ENCODE measurements at places on chromosomes 2 and 18. TPM values are rescaled to one million over a fixed set of nuclear protein-coding genes. Genes with fewer than 3 reads are reported as not detected.
A peak's percentile ranks its signal among the peaks of the same experiment; 100 is the strongest.

DNA sequence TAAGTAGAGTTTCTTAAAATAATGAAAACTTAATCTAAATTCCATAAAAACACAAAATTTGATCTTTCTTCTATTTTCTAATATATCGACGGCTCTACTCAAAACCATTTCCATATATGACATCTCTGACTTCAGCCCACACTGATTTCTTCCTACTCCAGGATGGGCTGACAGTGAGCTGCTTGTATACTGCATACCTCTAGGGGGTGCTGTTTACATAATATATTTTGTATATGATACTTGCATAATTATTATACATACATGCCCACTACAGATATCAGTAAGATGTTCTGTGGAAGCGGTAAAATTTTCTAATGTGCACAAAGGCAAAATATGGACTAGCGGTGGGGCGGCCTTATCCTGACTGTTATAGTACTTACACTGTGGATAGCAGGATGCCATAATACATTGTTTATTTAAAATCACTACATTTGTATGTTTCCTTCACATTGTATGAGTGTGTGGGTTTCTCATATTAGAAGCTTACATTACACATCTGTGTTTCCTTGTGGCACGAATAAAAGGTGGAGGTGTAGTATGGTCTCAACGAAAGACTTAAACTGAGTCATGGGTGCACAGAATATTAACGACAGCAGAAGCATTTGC is 66.1 kb upstream of the NXPH2 start:
- peak; percentile 29 for DNase-seq

DNA sequence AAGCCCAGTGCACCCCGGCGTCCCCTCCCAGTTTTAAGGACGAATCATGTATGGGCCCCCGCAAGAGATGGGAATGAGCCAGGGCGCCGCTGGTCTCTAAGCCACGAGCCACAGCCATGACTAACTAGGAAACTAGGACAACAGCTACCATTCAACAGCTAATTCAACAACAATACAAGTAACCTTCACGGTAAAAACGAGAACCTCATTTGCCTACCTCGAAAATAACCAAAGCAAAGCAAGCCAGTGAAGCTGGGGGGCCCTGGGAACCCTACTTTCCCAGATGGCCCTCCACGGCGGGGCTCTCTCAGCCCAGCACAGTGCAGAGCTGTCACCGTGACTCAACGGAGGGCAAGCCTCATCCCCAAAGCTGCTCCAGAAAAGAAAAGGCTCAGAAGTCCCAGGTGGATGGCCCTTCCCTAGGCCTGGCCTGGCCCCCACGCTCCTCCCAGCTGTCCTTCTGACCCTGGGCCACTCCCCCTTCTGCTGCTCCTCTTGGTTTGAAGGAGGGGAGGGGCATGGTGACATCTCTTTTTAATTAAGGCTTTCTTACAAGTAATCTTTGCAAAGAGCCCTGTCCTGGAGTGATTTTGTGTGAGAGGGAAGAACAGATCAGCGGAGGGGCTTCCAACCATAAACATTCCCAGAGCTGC is 126.3 kb downstream of the HDAC4 start:
- no peak for DNase-seq

Gene ORMDL1
- total RNA-seq = 63.5 TPM

- peak; percentile 70 for DNase-seq
Measured at GRCh38 chr18:42617221-42617620, 498.3 kb downstream of the RIT2 start.

DNA sequence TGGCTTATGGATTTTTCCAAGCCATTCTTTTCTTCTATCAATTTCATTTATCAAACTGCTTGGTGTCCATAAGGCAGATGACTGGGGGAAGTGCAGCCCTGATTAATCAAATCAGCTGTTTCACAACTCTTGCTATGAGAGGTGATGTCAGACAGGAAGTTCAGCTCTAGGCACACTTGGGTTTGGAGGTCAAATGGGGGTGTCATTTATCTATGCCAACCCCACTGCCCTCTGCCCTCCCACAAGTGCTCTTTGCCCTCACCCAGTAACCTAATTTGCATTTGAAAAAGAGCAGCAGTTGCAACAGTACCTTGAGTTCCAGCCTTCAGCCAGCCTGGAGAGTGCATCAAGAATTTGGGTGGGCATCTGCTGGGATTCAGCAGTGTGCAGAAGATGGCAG is 431.3 kb upstream of the SPRED2 start:
- DNase-seq = no peak

DNA sequence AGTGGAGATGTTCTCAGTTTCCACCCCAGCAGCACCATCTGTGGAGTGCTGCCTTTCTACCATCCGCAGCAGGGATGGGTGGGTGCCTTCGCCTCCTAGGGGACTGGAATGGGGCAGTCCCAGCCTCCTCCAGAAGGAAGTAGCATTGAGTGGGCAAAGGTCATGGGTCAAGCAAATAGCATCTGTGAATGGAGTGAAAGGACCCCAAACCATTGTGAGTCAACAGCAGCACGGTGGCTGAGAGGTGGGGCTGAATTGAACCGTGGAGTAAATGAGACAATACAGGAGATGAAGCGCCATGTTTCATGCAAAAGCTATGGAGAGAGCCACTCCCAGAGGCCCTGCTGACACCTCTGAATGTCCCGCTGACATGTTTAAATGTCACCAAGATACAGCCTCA is 9.7 kb downstream of the GPR55 start:
- no peak for DNase-seq

DNA sequence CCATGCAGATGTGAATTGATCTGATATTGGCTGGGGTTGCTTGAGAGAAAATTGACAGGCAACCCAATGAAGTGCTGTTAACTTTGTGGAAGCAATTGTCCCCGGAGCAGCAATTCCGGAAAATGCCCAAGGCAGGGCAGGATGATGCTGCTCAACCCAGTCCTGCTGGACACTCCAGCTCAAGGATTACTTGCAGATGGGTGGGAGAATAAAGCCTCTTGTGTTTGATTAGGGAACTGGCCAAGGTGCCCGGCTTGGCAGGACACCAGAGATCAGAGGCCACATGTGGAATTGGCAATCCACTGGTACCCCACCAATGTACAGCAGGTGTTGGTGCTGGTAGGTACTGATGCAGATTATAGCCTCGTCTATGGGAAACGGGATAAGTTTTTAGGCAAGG is 12.3 kb upstream of the C2orf42 start:
- no peak for DNase-seq

- no peak for DNase-seq
Measured at GRCh38 chr18:191725-192124, 33.4 kb downstream of the USP14 start.

DNA sequence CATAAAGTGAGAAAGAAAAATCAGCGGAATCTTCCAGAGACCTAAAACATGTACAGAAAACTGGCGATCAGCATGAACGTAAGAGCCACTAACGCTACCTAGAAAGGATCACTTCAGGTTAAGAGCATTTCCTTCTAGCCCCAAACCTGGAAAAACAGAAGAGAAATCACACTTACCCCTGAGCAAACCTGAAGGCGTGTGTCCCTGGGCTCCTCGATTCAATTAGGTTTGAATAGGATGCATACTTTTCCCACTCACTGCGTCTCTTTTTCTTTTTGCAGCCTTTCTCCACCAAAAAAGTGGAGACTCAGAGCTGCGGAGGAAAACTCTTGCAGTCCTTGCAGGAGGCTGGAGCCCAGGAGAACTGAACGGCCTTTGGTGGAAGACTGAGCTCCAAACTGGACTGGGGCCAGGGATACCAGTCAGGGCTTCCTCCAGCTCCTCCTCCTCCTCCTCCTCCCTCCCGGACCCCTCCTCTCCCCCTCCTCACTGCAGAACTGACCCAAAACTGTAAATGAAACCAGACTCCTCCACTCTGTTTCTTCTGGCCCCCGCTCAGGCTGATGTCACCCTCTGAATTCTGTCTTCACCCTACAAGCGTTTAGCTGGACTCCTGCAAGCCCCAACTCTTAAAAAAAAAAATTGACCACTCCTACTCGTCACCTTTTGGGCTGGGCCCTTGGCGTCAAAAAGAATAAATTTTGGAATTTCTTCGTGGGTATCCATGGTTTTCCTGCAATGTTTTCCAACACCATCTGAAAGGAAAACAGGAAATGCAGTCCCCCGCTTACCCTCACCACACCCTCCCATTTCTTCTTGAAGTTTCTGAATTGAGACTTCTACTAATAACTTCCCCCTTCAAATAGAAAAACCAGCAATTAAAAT is at the start of gene COL6A3:
COL6A3 (minus strand) TSS at position 388 of the 885 bp plus-strand sequence. CDS start 17,347 bp downstream, outside the sequence.
- no peak for DNase-seq

GRCh38 chr2:179180242-179180641 is 84.4 kb downstream of the SESTD1 start:
- DNase-seq = no peak

GRCh38 chr2:189261431-189261841 is 81.9 kb upstream of the COL5A2 start:
- DNase-seq = no peak

Gene SLC14A1
- total RNA-seq = not detected

Gene HSPE1
- 218 TPM for total RNA-seq

DNA sequence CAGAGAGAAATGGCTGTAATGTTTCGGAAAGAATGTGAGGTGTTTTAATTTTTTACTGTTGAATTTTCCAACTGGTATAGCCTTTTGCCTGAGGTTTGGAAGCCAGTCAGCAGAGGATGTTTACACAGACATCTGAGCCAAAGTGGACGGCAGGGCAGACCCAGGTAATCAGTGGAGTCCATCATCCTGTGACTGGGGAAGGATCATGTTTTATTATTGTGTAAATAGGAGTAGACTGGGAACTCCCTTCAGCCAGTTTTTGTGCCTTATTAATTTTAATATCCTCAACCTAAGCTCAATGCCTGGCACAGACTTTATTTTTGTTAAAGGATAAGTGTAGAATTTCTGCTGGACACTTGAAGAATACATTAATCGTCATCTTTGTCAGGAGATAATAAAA is 142.0 kb upstream of the GAREM1 start:
- DNase-seq = no peak

DNA sequence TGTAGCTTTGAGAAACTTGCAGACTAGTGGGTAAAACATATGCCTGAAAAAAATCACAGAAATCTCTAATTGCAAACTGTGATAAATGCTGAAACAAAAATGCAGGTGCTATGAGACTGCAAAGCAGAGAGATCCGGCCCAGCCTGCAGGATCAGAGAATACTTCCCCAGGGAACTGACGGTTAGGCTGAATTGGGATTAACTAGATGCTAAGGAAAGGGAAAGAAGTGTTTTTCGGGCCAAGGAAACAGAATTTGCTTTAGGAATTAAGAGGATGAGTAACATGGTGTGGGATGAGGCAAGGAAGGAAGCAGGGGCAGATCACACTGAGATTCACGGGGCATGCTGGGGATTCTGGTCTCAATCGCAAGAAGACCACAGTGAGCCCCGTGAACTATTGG is 71.5 kb downstream of the OSBPL6 start:
- DNase-seq = peak; percentile 19

- no peak for DNase-seq
Measured at GRCh38 chr2:149662556-149662955, 75.0 kb upstream of the MMADHC start.

DNA sequence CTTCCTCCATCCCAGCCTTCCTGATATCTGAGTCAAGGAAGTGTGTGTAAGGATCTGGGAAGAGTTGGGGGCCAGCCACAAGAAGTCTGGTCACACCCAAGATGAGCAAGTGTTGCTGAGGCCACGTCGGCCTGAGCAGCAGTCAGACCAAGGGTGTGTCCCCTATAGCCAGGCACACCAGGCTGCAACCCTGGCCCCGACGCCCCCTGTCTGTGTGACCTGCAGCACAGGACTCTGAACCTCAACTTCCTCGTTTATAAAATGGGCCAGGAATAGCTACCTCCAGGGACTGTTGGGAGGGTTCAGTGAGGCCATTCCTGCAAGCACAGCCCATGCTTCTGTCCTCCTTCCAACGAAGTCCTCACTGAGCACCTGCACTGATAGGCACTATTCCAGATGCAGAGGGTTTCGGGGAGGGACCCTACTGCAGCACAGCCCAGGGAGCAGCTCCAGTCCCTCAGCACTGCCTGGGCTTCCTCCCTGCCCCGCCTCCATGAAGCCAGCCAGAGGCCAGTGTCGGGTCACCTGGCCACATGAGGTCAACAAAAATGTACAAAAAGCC is 13.3 kb downstream of the LIMS2 start:
- DNase-seq = no peak

GRCh38 chr18:60585670-60586069 is 213.1 kb upstream of the MC4R start:
- no peak for DNase-seq

DNA sequence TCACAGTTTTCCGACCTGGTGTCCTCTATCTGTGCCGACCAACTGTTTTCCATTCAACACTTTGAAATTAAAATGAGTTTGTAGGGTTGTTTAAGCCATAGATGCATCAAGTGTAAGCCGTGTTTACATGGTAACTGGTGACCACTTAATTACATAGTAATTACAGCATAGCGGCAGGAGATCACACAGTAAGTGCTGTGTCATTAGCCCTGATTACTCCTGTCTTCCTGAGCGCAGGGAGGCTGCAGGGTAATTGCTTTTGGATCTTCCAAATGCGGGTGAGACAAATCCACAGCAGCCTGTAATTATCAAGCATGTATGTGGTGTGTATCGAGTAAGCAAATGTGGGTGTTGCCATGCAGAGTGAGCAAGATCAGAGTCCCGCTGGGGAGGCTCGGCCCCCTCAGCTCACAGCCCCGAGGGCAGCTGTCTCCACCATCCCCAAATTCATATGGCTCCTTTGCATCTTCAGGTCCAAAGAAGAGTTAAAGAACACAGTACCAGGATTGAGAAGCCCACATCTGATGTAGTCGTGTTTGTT is 71.5 kb upstream of the HDAC4 start:
- no peak for DNase-seq

DNA sequence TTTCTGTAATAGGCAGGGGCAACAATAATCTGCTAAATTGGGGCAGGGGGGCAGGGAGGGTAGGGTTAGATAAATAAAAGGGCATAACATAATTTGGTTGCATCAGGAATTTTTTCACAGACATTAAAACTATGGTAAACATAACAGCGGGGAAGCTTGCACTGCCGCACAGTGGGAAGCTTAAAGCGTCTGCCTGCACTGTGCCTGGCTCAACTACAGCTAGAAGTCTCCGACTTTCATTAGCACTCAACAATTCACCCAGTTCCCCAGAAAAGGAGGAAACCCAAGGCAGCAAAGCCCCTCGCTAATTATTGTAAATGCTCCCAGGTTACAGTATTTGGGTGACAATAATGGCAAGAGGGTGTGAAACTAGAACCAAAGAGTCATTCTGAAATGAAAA is 562.9 kb downstream of the ARHGAP15 start:
- no peak for DNase-seq

- DNase-seq = peak; percentile 53
Measured at GRCh38 chr2:96734880-96735583, 4.8 kb downstream of the LMAN2L start.

Gene ABCB11
- not detected for total RNA-seq

Gene DARS1
- 113 TPM for total RNA-seq

Gene FAM136A
- total RNA-seq = 95.8 TPM

Gene FABP1
- not detected for total RNA-seq

- DNase-seq = no peak
Measured at GRCh38 chr2:146135245-146135644, 1615.3 kb upstream of the ZEB2 start.

Gene GALNT14
- total RNA-seq = not detected

Gene CDKL4
- 1.6 TPM for total RNA-seq

Gene SLC9A4
- not detected for total RNA-seq

Gene LINC00305
- total RNA-seq = not detected

Gene MORN2
- total RNA-seq = 29.6 TPM

GRCh38 chr18:55275039-55275901 is 312.7 kb downstream of the TCF4 start:
- peak; percentile 96 for DNase-seq
